ENCODE measurements at places on chromosomes 3 and 15.

DNA sequence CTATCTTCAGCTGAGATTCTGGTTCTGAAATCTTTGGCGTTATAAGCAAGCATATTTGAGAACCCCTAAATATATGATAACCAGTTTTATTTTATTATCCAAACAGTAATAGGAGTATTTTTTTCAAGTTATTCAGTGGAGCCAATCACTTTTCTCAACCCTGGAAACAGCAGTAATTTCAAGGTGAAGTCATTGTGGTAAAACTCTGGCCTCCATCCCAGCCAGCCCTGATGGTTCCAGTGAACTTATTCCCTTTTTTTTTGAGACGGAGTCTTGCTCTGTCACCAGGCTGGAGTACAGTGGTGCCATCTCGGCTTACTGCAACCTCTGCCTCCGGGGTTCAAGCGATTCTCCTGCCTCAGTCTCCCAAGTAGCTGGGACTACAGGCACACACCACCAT is 545.4 kb upstream of the IL12A start:
- DNase-seq: no peak

DNA sequence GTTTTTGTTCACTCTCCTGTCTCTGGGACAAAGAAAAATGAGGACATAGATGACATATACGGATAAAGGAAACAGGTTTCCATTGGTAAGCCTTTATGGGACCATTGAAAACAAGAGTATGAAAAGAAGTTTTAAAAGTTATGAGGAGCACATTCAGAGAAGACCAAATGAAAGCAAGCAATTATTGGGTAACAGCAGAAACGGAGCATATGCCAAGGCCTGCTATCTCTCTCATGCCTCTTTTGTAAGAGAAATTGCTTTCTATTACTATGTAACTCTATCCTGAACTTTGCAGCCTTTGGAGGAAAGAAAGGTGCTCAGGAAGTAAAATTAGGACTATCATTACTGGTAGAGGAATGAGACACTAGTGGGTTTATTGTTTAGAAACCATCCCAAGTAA is 14.9 kb upstream of the DPH6 start:
- no peak for DNase-seq

DNA sequence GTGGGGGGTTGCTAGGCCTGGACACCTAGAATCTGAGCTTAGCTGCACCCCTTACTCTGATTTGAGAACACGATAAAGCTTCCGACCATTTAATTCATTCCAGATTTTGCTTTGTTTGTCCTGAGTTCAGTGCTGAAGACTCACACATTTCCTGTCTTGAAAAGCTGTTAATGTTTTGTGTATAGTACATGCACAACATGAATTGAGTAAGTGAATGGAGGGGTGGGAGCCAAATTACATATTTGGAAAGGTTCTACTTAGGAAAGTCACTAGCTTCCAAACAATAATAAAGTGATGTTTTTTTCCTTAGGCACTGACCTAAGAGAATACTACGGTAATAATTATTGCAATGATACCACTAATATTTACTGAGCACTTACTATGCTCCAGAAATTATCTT is 955.2 kb upstream of the NR2F2 start:
- DNase-seq: no peak

DNA sequence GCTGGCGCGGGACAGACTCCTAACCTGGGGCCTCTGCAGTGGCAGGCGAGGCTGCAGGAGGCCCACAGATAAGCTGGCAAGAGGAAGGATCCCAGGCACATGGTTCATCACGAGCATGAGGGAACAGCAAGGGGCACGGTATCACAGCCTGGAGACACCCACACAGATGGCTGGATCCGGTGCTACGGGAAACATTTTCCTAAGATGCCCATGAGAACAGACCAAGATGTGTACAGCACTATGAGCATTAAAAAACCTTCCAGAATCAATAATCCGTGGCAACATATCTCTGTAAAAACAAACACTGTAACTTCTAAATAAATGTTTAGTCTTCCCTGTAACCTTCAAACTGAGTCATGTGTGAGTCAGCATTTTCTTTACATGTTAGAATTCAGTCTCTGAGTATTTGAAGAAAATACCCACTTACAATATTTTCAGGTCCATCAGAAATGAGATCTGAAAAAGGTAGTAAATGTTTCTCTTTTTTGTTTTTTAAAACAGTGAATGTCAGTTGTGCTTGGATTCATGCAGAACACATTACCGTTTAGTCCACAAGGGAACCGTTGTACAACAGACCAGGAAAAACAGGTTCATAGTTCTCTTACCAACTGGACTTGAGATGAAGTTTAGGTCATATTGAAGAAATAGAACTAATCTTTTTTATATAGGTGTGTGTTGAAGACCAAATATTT is 75.9 kb downstream of the BOC start:
- no peak for DNase-seq

DNA sequence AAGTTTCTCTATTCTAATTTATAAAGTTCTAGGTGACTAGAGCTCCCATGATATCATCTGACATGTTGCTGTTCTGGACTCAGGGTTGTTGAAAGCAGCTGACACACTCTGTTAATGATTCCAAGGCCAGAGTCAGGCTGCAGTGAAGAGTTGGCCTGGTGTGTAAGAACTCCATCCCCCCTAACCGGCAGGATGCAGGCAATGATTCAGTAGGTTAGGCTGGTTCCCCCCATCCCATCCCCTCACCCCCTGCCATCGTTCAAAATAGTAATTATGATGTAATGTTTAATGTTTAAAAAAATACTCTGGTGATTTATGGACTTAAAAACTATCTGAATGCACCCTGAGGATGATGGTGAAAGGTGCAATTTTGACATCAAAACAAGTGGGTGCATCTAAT is 4.6 kb upstream of the TRIM71 start:
- no peak for DNase-seq

DNA sequence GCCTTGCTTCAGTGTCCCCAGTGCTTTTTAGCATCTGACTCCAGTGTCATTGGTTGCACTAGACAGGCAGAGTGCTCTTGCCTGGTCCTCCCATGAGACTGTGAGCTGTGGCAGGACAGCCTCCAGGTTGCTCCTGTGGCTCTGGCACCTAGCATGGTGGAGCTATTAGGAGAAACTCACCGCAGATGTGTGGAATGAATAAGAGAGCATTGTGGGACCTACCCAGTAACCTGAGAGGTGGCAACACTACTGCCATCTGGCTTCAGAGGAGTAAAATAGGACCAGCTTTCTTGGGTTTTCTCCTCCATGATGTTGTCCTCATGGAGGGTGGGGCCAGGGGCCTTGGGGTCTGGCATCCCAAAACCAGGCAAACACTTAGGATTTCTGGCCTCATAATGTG is 183.6 kb downstream of the EPHB1 start:
- no peak for DNase-seq
